Stimulated activated CD8-positive, alpha-beta memory T cell treated with anti-CD3 and anti-CD28 coated beads, Interleukin-7, amount 100 ng/mL, for 48 hours (primary cell): ENCODE measurements at places on chromosomes 1 and 21.

DNA sequence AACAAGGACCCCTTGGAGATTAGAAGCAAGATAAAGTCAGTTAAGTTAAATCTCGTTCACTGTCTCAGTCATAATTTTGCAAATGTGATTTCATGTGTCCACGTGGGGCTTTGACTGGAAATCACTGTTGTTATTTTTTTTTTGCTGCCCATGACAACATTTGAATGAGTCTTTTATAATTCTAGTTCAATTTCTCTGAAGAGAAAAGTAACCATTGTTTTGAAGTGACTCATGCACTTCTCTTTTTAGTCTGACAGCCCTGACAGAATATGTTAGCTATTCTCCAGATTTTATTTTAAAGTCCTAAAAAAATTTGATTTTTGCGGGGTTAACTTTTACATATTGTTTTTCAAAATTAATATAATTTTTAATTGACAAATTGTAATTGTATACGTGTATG lies 30.7 kb upstream of the NLRP3 start:
- DNase-seq = no peak

- DNase-seq = no peak
Observed at GRCh38 chr1:223349241-223349640, 14.7 kb downstream of the SUSD4 start.

DNA sequence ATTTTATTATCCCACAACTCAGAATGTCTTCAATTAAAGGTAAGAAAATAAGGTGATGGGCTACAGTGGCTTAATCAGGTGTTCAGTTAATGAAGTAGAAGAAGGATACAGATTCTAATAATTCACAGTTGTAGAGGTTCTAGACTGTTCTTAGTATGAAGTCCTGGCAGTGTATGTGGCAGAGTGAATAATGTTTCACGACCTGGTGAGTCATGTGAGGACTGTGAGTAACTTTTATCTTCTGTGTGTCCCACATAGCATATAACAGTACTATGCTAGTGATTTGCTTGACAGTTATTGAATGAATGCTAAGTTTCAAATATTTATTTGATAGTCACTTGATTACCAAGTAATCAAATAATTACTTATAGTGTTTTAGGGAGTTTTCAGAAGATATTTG lies 20.0 kb downstream of the SLC16A4 start:
- no peak for DNase-seq

GRCh38 chr1:110328274-110328673 lies 10.9 kb upstream of the RBM15 start:
- DNase-seq = no peak

- DNase-seq = no peak
Observed at GRCh38 chr1:72366466-72366865, 84.1 kb upstream of the NEGR1 start.
